ENCODE measurements at places on chromosomes 12 and 14.

DNA sequence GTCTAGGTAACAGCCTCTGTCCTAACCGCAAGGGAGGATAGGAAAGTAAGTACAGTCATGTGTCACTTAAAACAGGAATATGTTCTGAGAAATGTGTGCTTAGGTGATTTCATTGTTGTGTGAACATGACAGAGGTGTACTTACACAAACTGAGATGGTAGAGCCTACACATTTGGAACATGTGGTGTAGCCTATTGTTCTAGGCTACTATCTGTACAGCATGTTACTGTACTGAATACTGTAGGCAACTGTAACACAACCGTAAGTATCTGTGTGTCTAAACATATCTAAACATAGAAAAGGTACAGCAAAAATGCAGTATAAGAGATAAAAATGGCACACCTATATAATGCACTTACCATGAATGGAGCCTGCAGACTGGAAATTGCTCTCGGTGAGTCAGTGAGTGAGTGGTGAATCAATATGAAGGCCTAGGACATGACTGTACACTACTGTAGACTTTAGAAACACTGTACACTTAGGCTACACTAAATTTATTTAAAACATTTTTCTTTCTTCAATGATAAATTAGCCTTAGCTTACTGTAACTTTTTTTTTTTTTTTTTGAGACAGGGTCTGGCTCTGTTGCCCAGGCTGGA, 13.2 kb upstream of the MDM2 start:
- no peak for DNase-seq

GRCh38 chr14:69270795-69271708, 11.1 kb downstream of the GALNT16 start:
- DNase-seq = no peak

- DNase-seq = no peak
These were observed 55.4 kb upstream of the FUT8 start for GRCh38 chr14:65357113-65357512.

DNA sequence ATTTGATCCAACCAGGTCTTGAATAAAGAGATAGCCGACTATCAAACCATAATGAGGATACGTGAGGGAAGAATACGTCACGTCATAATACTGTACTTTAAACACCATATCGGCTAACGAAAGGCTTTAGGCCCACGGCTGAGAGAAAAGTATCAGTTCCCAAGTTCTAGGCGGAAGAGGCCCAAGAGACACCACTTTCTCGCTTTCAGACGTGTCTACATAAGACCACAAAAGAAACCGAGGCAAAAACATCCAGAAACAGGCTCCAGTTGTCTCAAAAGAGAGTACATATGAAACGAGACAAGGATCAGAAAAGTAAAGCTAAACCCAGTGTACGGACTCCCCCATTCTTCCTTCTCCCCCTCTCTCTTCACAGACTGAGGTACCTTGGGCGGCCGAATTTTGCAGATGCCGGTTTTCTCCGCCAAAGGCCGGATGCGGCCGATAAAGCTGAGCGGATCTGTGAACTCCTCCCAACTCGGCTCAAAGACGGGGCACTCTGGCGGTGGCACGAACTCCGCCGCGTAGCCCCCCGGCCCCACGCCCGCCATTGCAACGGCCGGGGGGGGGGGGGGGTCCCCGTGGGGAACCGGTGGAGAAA, 479 bp downstream of the KDM5A start:
- DNase-seq = peak; percentile 37
